ENCODE measurements at places on chromosomes 5 and 9.

DNA sequence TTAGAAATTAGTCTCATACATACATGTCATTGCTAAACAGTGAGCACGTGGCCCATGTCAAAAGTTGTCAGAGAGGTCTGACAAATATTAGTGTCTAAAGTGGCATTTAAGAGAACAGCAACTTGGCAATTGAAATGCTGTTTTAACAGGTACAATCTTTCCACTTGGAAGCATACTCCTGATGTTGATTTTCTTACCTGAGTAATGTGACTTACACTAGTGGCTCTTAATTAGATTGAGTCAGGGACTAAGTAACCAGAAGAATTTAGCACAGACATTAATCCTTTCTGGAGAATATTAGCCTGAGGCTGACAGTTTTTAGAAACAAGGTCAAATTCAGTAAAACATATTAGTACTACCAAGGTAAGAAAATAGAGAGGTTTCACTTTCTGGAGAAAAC, 357.0 kb upstream of the ZNF608 start:
- no peak for DNase-seq

- DNase-seq, result no peak
Measured at GRCh38 chr5:68381060-68381459, 165.5 kb downstream of the PIK3R1 start.

GRCh38 chr9:37517923-37518322, 32.2 kb downstream of the POLR1E start:
- DNase-seq, result no peak

DNA sequence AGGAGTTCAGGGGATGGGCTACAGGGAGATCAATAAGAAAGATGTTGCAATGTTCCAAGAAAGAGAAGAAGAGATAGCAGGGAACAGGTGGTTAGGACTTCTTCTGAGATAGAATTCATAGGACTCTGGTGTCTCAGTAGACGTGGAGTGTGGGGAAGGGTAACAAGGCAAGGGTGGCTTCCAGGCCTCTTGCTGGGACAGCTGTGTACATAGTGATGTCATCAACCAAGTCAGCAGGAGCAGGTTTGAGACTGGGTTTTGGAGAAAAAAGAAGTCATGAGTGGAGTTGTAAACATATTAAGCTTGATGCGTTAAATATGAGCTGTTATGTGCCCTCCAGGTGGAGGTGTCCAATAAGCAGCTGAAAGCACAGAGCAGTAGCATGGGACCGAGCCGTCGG, 211.8 kb upstream of the RASEF start:
- DNase-seq, result no peak
